ENCODE measurements at places on chromosomes 6 and 20.
A peak's percentile ranks its signal among the peaks of the same experiment; 100 is the strongest.

DNA sequence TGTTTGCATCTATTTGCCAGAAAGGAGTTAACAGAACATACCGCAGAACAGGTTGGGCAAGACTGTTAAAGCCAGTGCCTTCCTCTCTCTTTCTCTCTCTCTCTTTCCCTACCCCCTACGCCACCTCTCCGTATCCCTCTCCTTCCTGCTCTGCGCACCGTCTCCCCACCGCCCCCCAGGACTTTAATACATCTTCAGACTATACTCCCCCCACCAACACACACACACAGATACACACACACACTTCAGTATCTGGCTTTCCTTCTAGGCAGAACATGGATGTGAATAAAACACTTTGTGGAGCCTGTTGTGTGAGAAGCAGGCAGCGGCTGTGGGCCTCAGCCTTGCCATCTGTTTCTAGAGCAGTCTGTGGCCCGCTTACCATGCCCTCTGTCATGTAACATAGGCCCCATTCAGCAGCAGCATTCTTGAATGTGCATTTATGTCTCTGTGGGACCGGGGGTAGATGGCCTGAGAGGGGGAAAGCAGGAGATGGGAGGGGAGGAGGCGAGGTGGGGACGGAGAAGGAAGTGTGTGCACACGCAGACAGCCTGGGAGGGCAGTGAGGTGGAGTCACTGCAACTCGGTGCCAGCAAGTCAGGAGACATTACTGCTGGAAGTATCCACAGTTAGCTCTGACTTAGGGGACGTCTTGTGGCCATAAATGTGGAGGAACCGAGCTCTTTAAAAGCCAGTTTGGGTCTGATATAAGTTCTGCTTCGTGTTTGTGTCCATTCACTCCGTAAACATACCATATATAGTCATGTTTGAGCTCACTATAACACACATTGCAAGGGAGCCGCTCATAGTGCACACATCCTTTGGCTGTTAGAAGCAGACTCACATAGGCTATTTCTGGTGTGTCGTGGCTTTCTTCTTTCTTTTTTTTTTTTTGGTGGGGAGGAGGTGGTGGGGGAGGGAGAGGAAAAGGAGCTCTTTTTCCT lies 38.4 kb downstream of the RREB1 start:
- no peak for DNase-seq

DNA sequence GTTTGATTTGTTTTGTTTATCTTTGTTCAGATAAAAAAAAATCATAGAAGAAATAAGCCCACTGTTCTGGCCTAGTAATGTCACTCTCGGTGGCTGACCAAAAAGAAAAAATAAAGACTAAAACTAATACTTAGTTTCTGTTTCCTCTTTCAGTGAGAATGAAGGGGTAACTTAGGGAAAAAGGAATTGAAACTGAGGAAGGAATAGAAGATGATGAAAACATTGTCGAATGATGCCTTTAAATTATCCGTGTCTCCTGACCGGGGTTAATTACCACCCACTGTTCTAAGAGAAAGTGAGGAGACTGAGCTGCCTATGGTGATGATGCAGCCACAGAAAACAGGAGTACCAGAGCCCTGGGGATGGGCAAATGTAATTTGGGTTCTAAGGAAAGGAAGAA lies 73.1 kb downstream of the PTCHD4 start:
- DNase-seq = no peak

DNA sequence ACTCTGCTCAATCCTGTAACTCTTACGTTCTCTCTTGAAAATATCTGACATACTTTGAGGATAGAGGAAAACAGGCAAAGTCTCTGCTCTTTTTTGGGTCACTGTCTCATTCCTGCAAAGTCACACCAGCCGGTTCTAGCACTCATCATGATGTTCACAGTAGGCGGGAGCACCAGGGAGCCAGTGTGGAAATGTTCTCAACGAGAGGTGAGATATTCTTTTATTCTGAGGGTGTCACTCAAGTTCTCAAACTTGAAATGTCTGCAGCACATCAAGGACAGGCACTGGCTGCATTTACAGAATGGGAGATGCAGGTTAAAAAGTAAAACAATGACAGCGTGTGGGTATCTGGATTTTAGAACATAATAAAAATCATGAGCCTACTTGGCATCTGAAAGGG lies 714.7 kb downstream of the QKI start:
- no peak for DNase-seq

DNA sequence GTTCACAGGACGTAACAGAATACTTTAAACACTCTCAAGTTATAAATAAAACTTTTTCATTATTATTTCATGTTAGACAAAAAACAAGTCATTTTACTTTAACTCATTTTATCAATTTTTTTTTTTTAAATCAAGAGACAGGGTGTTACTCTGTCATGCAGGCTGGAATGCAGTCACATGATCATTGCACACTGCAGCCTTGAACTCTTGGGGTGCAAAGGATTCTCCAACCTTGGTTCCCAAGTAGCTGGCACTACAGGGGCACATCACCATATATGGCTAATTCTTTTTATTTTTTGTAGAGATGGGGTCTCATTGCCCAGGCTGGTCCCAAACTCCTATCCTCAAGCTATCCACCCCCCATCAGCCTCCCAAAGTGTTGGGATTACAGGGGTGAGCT lies 14.2 kb downstream of the PLN start:
- DNase-seq = no peak

DNA sequence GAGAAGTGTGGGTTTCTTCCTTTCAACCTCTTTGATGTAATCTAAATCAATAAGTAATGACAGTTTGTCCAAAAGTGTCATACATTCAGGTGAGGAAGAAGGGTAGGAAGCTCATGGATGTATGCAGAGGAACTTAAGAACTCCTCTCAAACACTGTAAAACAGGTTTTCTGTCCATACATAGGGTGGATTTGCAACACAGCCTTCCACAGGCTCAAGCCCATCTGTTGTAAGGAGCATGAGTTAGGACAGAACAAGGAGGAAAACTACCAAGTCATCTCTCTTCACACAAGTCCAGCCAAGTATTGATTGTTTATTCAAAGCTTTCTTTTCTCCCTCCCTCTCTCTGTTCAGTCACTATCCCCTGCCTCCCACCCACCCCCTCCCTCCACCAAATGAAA lies 49.0 kb upstream of the CDYL start:
- no peak for DNase-seq

DNA sequence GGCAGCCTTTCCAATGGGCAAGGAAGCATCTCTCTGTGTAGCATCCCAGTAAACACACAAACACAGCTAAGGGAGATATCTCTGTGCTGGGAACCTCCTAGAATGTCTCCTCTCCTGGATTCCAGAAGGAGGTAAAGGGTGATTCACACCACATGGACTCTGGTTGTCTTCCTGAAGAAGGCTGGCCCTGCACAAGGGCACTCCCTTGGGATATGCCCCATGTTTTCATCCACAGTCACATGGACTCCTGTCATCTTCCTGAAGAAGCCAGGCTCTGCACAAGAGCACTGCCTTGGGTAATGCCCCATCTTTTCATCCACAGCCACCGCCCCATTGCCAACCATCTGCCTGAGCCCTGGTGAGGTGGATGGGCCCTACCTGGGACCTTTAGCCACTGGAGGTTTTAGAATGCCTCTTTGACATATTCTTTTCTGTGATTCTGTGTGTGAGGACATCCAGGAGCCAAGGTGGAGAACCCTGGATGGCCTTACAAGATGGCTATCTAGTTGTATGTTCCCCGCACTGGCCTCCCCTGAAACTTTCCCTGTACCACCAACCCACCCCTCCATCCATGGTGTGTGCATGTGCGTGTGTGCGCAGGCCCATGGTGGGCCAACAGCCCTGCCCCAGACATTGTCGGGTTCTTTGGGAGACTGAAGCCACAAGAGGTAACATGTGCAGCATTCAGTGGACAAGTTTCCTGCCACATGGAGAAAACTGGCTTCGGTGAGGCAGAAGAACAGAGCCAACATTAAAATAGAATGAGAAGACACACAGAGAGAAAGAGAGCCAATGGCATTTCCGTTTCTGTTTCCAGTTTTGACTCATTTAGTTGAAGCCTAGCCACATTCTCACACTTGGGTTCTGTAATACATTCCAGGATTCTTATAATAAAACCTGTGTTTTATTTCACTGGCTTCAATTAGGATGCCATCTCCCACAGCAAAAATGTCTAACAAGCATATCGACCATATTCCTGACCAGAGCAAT lies 110.2 kb upstream of the CST7 start:
- no peak for DNase-seq

DNA sequence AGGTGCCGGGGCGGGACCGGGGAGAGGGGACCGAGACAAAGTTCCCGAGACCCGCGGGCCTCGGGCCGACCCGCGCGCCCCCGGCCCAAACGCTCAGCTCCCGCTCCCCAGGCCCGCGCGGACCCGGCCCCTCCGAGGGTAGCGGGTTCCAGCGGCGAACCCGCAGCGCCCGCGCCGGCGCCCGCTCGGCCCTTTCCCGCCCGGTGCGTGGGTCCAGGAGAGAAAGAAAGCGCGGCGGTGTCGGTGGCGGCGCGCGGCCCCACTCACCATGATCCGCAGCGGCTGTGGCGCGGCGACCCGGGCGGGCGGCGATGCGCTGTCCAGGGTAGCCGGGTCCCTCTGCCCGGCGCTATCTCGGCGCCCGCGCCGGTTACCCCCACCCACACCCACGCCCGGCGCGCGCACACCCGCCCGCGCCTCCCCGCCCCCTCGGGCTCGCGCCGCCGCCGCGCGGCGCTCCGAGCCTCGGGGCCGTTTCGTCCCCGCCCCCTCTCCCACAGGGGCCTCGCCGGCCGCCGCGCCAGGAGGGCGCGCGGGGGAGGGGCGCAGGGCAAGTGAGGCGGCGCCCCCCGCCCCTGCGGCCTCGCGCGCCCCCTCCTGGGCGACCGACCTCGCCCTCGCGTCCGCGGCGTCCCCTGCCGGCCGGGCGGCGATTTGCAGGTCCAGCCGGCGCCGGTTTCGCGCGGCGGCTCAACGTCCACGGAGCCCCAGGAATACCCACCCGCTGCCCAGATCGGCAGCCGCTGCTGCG lies at the start of gene ELOVL2:
TSS of gene ELOVL2 (minus strand) at position 345 of the 751 bp plus-strand sequence. CDS start at position 270, 75 bp downstream.
- DNase-seq = peak; percentile 70

DNA sequence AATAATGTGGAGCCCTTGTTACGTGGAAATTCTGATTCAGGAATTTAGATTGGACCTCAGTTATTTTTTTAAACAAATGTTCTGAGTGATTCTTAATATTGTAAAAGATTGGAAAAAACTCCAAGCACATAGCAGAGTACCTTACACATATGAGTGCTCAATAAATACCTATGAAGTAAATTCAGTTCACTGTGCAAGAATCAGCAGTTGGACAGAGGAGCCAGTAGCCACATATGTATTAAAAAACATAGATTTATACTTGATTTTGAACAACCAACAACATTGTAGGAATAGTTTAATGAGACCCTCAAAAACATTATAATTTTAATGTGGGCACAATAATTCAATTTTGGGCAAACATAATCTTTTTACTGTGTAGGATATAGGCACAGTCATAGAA lies 109.3 kb upstream of the B3GAT2 start:
- DNase-seq = no peak

GRCh38 chr6:29845405-29846006 lies 17.9 kb downstream of the HLA-G start:
- no peak for DNase-seq

GRCh38 chr20:15242773-15243172 lies 905.4 kb upstream of the FLRT3 start:
- no peak for DNase-seq

DNA sequence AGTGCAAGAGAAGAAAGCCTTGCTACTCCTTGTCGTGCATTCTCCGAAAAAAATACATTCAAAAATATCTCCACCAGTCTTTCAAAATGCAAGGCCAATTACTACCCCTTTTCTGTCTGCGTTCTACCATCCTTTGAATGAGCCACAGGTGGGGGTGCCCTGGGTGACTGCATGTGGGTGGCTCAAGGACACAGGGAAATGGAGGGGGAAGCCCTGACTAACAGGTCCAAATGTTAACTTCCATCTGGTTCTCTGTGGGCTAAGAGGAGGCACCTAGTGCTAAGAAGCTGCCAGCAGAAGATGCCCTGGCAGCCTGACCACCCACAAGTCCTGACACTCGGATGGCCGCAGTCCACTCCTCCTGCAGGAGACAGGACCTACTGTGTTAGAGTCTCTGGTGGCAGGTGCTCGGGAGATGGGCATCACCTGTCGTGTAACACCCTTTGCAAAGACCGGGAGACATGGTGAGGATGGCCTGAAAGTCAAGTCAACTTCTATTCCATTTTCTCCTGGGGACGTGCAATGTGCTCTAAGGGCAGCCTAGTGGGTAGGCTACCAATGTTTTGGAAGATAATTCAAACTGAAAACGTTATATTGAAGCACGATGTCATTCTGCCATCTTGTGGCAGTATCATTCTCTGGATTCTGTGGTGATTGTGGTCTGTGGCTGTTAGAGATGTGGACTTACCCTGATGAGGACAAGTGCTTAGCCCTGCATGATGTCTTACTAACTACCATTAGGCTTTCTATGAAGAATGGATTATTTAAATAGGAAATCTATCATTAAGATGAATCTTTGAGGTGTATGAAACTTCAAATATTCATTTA lies 27.4 kb upstream of the IGF2R start:
- no peak for DNase-seq

- no peak for DNase-seq
Observed at GRCh38 chr20:19659448-19659847, 98.6 kb upstream of the RIN2 start.

GRCh38 chr6:104648347-104648746 lies 211.4 kb downstream of the HACE1 start:
- no peak for DNase-seq

DNA sequence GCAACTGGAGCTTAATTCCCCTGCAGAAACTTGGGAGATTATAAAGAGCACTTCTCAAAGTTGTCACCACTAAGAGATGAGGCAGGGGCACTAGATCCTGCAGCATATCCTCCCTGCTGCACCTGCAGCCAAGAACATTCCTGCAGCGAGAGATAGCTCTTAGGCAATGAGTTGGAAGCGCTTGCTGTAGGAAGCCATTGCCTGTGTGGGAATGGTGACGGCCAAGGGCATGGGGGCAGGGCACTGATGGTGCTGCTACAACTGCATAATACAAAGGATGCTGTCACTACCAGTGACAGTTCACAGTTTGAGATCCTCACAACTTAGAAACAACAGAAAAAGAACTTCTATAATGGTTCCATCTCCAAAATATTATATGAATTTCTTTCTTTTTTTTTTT lies 89.9 kb downstream of the CDS2 start:
- no peak for DNase-seq

DNA sequence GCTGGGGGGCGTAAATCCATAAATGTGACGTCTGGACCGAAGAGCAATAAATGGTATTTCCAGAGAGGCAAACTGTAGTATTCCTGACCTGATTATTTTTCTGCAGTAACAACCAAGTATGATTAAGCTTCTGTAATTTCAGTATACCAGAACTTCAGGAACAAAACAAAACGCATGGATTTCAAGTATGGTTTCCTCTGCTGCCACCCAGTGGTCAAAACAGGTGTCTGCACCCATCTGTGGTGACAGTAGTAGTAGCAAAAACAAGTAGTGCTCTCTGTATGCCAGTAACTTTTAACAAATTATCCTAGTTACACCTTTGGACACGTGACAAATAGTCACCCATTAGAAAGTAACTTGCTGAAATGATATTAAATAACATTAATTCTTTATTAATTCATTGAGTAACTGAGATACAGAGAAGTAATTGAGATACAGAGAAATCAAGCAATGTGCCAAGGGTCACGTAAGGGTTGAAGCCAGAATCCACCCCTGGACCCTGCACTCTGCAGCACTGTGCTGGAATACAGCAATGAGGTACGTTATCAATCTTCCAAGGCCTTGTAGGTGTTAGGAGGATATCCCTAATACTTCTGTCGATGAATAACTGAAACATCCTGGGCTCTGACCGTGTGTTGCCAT lies 7.9 kb downstream of the CALHM4 start:
- peak; percentile 47 for DNase-seq
